Left lung (tissue), 14 donors: ENCODE measurements at places on chromosomes 2 and 18.

DNA sequence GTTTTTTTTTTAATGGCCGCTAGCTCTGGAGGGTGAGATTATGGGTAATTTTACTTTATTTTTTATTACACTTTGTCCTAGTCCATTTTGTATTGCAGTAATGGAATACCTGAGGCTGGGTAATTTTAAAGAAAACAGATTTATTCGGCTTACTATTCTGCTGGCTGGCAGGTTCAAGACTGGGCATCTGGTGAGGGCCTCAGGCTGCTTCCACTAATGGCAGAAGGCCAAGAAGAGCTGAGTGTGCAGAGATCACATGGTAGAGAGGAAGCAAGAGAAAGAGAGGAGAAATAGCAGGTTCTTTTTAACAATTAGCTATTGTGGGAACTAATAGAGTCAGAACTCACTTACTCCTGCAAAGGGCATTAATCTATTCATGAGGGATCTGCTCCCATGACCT is 52.4 kb upstream of the ARHGAP28 start:
- no peak for DNase-seq

DNA sequence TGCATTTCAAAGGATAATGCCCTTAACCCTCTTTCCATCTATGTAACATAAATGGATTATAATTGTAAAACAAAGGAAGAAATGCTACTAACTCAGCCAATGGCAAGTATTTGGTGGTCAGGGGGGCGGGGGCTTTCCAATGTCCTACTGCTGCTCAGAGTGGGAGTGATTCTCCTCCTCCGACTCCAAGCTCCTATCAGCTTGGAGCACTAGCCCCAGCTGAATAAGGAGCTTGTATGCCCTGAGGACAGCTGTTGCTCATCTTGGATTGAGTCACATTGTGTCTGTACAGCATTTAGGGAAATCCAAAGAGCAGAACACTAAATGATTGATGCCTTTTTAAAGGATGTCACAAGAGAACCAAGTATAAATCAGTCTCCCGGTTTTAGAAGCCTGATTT is 105.6 kb upstream of the ZNF521 start:
- no peak for DNase-seq

GRCh38 chr2:54809819-54810218 is 86.4 kb downstream of the EML6 start:
- DNase-seq, result no peak

DNA sequence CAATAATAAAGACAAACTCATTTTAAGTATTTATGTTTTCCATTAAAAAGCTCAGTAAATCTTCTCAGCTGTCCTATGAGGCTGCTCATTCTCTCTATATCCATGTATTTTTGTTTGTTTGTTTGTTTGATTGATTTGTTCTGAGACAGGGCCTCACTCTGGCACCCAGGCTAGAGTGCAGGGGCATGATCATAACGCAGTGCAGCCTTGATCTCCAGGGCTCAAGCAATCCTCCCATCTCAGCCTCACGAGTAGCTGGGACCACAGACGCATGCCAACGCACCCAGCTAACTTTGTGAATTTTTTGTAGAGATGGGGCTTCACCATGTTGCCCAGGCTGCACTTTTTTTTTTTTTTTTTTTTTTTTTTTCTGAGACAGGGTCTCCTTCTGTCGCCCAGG is 5.6 kb downstream of the STRN start:
- DNase-seq, result no peak

DNA sequence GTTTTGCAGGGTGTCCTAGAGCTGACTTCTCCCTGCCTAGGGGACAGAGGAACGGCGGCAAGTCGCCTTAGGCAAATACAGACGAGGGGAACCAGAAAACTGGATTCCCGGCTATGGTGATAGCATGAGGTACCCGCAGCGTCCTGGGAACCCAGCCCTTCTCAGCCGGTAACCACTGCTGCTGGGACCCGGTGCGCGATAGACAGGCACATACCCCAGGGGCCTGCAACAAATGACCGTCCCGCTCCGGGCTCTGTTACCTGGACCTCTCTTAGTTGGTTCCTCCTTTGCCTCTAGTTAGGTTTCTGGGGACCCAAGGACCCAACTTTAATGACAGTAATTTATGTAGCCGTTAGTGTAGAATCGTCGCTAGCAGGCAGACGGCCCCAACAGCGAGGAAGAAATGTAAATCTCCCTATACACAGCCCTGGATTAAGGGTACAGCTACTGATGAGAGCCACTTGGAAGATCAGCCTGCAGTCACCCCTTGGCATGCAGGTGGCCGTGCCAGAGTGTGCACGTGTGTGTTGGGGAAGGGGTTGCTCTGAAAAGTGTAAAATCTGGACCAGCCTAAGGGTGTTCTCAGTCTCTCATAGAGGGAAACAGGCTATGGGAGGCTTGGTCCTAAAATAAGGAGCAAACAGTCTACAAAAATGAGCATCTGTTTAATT is 819 bp upstream of the SERPINE2 start:
- no peak for DNase-seq

- no peak for DNase-seq
Observed at GRCh38 chr2:238585836-238586821, 159.4 kb downstream of the ASB1 start.

DNA sequence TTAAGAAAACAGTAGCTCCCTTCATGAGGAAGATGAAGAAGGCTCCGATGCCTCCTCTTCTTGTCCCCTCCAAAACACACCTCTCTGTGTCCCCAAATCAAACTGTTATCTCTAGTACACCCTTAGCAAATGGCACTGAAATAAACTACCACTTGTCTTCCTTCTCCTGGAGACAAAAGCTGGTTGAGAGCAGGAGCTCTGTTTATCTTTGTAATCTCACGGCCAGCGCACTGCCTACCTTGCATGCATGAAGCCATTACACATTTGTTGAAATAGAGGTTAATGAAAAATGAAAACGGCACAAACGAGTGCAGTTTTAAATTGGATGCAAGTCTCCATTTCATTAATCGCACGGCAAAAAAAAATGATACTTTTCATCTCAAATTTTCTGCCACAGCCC is 113.7 kb downstream of the EPB41L3 start:
- no peak for DNase-seq

DNA sequence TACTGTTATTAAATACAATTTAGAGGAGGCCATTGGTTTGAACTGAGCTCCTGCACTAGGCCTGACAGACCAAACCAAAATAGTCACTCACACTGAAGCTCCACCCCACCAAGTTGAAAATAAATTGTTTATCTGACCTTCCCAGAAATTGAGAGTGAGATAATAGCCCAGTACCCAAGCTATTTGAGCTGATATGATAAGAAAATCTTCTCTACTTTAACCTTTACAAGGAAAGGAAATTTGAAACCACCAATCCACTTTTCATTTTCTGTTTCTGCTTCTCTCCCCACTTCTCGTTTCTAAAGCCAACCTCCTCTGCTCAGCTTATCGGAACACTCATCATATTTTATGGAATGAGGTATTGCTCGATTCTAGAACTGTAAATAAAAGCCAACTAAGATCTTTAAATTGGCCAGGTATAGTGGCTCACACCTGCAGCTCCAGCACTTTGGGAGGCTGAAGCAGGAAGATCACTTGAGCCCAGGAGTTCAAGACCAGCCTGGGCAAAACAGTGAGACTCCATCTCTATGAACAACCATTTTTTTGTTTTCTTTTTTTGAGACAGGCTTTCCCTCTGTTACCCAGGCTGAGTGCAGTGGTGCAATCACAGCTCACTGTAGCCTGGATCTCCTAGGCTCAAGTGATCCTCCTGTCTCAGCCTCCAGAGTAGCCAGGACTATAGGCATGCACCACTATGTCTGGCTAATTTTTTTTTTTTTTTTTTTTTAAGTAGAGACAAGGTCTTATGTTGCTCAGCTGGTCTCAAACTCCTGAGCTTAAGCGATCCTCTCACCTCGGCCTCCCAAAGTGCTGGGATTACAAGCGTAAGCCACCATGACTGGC is 13.3 kb upstream of the GALM start:
- no peak for DNase-seq

- DNase-seq, result peak; percentile 38
Observed at GRCh38 chr2:229270551-229271410, at the start of gene PID1. Gene PID1, minus strand, starts transcription at chr2:229271287. Its CDS starts 244 bp downstream, at chr2:229271043.

- no peak for DNase-seq
Observed at GRCh38 chr2:86476092-86476491, 34.9 kb downstream of the KDM3A start.

DNA sequence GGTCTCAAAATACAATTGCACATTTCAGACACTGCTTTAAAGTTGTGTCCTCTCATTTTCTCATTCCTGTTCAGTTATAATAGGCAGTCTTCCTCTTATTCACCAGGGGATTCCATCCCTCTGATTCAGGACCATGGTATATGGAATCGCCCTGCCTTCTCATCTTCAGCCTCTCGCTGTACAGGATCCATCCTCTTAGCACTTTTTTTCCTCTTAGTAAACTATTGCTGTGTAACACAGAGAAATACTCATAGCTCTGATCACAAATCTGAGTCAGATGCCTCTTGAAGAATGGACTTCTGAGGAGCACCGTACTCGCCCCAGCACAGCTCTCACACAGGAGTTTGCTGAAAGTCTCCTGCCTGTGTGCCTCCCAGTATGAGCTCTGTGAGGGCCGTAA is 11.3 kb downstream of the RMP24 start:
- no peak for DNase-seq
